Liver (tissue), 10 donors: ENCODE measurements at places on chromosomes 6 and 20. TPM values are rescaled to one million over a fixed set of nuclear protein-coding genes. Genes with fewer than 3 reads are reported as not detected.
A peak's percentile ranks its signal among the peaks of the same experiment; 100 is the strongest.

- H3K36me3 ChIP-seq, result no peaks in the 10 kb centered on the region
- no peak for DNase-seq
- peaks cover 61% of the 10 kb centered on the region for H3K4me1 ChIP-seq
Observed at GRCh38 chr20:62145688-62146018, 2.1 kb downstream of the SS18L1 start.

DNA sequence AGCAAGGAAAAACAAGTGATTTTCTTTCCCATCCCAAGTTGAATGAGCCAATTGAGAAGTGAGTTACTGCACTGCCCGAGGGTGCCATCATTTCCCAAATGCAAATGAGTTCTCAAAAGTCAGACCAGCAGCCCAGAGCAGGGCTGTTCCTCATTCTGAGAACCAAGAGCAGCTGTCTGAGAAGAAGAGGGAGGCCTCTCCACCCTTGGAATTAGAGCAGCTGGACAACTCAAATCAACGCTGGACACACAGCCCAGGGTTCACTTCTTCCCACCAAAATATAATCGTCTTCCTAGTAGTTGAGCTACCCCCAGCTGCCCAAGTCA is 4.6 kb upstream of the PREX1 start:
- DNase-seq, result no peak
- H3K4me3 ChIP-seq, result no peak overlapping the region
- H3K36me3 ChIP-seq, result no peaks in the 10 kb centered on the region
- peak overlapping the region; percentile 40 for H3K27ac ChIP-seq
- no peaks in the 10 kb centered on the region for H3K27me3 ChIP-seq
- peaks cover 19% of the 10 kb centered on the region for H3K4me1 ChIP-seq

- H3K4me1 ChIP-seq, result no peaks in the 10 kb centered on the region
- no peak for DNase-seq
- H3K36me3 ChIP-seq, result peaks cover 2% of the 10 kb centered on the region
- H3K4me3 ChIP-seq, result no peak overlapping the region
- H3K27ac ChIP-seq, result no peak overlapping the region
- no peaks in the 10 kb centered on the region for H3K27me3 ChIP-seq
Observed at GRCh38 chr20:5539691-5540090, 210.5 kb upstream of the SHLD1 start.

LY6G6C gene
- total RNA-seq, result not detected
